GM19239 (cell line): ENCODE measurements at places on chromosomes 16 and 17.

GRCh38 chr17:78905116-78905515 is 2.1 kb upstream of the CEP295NL start:
- DNase-seq: no peak

DNA sequence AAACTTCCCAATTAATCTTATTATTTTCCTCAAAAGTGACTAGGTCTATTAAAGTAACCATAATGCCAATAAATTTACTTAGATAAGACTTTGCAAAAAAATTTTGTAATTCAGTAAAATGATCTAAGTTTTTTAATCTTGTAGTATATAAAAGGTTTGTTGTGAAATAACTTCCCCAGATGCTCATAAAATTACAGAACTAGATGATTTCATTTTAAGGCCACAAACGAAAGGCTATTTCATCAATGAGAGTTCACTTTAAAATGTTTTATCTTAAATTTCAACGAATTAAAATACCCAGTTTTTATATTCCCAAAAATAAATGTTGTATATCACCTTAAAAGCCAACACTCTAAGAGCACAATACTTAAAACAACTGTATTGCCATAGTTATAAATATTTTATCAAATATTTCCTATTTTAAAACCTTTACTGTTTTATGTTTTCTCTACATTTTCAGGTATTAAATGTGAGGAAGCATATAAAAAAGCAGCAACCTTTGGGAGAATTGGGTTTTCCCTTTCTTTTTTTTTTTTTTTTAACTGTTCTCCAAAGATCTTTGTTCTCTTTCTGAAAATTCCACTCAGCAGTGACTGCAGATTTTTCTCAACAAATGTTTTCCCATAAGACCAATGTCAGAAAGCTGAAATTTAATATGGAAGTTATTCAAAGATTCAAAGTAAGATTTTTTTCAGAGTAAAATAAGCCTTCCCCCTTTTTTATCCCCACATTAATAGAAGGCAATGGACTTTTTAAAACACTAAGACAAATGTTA is 169.9 kb downstream of the CYB561 start:
- DNase-seq: no peak

GRCh38 chr16:89052890-89053724 is 40.5 kb upstream of the ACSF3 start:
- DNase-seq: no peak

- DNase-seq: no peak
Measured at GRCh38 chr17:44108440-44109311, 14.8 kb downstream of the HDAC5 start.

GRCh38 chr16:48394355-48394703 is 9.1 kb upstream of the SIAH1 start:
- DNase-seq: no peak

GRCh38 chr16:25060920-25061319 is 45.8 kb upstream of the ARHGAP17 start:
- DNase-seq: no peak

DNA sequence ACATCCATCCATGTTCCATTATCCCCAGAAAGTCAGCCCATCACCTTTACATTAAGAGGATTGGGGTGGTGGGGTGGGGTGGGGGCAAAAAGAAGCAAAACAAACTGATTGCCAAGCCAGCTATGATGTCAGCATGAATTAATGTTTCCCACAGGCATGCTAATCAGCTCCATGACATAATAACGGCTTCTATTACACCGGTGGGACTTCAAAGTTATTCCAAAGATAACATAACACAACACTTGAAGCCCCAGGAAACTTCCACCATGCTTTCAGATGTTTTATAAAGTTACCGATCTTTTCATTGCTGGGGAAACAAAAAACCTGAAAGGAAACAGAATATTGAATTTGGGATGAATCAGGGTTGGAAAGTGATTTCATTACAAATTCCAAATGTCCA is 155.9 kb upstream of the IRX5 start:
- no peak for DNase-seq

- no peak for DNase-seq
Measured at GRCh38 chr17:29138971-29139691, 41.1 kb downstream of the MYO18A start.

DNA sequence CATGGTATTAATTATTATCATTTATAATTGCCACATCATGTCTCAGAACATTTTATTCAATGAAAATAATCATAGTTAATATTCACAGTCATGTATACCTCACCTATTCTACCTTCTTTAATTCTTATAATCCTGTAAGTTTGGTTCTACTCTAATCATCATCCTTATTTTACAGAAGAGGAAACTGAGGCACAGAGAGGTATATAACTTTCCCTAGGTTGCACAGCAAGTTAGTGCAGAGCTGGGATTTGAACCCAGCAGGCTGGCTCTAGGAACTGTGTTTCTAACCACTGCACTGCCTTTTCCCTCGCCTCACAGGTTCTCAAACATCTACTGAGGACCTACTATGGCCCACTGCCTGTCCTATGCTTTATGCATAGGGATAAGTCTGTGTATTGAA is 32.7 kb downstream of the WSB1 start:
- no peak for DNase-seq

DNA sequence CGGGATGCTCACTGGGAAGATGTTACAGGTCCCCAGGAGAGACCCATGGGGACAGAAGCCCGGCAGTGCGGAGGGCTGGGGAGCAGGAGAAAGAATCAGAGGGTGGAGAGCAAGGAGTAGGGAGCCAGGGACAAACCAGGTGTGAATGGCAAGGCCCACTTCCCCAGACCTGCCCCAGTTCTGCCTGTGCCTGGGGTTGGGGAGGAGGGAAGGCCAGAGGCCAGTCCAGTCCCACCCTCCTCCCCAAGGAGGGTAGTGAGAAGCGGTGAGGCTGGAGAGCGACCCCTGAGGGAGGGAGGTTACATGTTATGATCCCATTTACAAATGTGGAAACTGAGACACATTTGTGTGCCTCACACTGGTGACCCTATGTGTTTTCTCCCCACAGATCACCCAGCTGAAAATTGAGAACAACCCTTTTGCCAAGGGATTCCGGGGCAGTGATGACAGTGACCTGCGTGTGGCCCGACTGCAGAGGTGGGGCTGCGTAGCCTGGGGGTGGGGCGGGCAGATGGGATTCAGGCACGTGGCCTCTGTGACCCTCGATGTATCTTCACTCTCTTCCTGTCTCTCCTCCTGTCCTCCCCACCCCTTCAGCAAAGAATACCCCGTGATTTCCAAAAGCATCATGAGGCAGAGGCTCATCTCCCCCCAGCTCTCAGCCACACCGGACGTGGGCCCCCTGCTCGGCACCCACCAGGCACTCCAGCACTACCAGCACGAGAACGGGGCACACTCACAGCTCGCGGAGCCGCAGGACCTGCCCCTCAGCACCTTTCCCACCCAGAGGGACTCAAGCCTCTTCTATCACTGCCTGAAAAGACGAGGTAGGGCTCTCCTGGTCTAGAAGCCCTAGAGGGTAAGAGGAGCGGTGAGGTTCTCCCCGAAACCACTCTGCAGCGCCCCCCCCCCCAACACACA is 27.5 kb downstream of the TBX4 start:
- no peak for DNase-seq

DNA sequence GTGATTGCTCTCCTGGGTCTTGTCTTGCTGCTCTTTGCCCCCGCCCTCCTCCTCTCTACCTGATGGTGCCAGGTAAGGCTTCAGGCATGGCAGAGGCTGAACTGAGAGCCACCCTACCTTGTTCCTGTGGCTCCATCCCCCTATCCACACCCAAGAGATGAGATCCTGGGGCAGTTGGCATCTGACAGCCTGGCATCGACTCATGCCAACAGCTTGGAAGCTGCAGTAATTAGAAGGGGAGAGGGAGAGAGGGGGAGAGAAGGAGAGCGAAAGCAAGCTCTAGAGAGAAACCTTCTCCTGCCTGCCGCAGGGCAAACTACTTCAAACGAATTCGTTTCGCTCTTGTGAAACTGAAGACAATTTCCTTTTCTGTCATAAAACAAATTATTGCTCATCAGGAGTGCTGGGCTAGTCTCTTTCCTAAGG is 13.8 kb upstream of the SP6 start:
- DNase-seq: no peak

GRCh38 chr17:61738249-61738648 is 125.1 kb downstream of the BRIP1 start:
- DNase-seq: no peak

GRCh38 chr16:2364638-2365210 is 24.2 kb upstream of the ABCA3 start:
- DNase-seq: no peak

- peak; percentile 54 for DNase-seq
Measured at GRCh38 chr17:82272495-82273326, 789 bp downstream of the CSNK1D start.

DNA sequence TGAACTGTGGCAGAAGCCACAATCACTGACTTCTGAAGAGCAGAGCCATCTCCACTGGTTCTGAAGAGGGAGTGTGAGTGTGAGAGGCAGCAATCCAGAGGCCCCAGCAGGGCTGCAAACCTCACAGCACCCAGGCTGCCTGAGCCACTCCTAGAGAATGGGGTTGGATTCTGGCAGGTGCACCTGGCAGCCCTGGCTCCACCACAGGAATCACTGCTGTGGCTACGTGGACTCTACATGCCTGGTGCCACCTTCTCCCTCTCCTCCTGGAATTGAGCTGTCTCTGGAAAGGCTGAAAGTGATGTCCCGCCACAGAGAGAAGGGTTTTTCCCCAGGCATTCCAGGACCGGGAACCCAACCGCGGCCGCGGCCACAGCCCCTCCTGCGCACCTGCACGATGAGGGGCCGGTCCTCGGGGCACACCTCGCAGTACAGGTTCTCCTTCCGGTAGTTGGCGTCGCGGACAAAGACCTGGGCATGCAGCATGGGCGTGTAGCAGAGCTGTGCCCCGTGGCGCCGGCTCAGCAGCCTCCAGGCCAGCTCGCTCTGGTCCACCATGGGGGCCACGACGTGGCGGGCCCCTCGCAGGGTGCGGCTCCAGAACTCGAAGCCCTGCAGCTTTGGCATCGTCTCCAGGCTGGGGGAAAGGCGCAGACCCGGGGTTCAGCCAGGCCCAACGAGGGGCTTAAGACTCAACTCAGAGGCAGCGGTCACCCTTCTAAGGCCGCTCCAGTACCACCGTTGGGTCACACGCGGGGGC is 991 bp downstream of the DUS1L start:
- no peak for DNase-seq

DNA sequence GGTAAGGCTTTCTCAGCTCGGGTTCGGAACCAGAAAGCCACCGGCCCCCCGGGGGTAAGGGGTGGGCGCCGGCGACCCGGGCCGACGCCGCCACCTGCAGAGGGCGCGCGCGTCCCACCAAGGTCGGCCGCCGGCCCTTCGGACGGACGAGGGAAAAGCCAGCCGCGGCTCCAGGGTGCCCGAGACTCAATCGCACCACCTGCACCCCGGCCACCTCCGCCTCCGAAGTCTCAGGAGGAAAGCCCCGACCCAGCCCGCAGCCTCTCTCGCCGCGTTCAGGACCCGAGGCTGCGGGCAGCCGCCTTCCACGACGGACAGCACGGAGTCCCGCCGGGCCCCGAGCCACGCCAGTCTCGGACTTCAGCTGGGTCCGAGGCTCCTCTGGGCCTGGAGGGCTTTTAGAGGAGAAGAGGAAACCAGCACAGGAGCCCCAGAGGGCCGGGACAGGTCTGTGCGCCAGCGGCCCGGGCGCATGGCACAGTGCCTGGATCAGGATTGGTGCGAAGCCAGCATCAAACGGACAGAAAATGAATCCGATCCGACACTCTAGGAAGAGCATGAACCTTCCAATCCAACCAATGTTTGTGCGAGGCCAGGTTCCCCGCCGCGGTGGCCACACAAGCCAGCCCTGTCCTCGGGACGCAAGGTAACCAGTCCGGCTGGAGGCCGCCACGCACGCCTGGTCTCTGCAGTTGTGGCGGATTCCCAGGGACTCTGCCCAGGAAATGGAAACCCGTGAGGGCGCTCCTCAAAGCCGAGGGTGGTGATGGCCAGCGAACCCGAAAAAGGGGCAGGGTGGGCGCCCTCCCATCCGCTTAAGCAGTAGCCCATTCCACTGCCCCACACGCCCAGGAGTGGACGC is 6.7 kb downstream of the CBX8 start:
- DNase-seq: peak; percentile 88

GRCh38 chr16:52914428-52914827 is 138.3 kb downstream of the CHD9NB start:
- DNase-seq: no peak

DNA sequence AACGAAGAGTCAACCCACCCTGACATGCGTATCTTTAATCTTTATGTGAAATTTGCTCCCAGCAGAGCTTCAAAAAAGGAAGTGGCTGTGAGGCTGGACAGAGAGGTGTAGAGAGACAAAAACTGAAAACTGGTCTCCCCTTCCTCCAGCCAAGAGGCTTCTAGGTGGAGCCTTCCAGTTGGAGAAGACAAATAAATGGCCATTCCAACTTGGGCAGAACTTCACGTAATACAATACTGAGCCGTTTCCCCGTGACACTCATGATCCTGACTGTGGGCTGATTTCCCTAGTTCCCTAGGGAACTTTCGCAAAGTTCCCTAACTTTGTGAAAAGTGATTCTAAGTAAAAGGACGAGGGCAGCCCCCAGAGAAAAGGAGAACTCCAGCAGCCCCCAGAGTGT is 78.8 kb downstream of the ZFHX3 start:
- DNase-seq: no peak

- no peak for DNase-seq
Measured at GRCh38 chr17:65565559-65565958, 4.1 kb upstream of the AXIN2 start.

DNA sequence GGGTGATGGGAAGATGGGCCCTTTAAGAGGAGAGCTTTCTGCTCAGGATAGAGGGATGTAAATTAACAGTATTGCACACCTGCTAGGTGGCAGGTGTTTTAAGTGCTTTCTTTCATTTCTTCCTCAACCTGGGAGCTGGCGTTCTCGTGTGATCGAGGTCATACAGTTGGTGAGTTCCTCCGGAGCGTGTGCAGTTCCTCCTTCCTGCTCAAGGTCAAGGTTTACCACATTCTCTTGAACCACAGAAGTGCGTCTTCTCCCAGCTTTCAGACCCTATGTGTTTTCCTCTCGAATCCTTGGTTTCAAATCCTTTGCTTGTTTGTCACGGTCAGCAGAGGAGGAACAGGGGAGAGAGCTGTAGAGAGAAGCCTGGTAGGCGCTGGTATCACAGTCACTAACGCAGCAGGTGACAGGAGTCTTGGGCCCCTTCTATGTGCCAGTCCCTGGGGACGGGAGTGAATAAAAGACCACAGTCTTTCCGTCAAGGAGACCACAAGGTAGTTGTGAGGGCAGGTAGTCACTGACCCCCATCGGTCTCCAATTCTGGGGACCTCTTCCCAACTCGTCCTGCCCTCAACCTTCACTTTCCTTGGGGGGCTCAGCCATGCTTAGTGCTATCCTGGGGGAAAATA is 791 bp downstream of the DNAI2 start:
- DNase-seq: no peak

- DNase-seq: no peak
Measured at GRCh38 chr17:59607817-59608403, 11.8 kb upstream of the CLTC start.

DNA sequence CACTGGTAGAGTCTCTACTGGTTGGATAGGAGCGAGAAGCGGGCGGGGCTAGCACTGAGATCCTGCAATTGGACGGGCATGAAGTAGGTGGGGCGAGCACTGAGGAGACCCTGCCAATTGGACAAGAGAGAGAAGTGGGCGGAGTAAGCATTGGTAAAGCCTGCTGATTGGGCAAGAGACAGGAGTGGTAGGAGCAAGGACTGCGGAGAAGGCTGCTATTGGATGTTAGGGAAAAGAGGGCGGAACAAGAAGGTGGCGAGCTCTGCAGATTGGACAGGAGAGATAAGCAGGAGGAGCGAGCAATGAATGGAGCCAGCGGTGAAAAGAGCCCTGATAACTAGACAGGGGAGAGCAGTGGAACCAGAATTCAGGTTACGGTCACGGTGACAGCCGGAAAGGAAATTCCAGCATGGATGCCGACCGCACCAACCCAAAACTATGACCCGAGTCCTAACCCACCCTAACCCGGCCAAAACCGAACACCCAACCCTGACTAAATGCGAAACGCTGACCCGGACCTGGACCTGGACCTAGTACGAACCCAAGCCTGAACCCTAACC is 4.8 kb downstream of the SCGB1C2 start:
- no peak for DNase-seq
